ENCODE measurements at places on chromosomes 2 and 18. TPM values are rescaled to one million over a fixed set of nuclear protein-coding genes. Genes with fewer than 3 reads are reported as not detected.

GRCh38 chr2:120434492-120435308 is 88.8 kb downstream of the INHBB start:
- peaks cover 44% of the 10 kb centered on the region for H3K27me3 ChIP-seq
- H3K4me1 ChIP-seq = peaks cover 18% of the 10 kb centered on the region
- H3K4me3 ChIP-seq = peak overlapping the region; percentile 29
- H3K27ac ChIP-seq = no peak overlapping the region
- DNase-seq = no peak

DNA sequence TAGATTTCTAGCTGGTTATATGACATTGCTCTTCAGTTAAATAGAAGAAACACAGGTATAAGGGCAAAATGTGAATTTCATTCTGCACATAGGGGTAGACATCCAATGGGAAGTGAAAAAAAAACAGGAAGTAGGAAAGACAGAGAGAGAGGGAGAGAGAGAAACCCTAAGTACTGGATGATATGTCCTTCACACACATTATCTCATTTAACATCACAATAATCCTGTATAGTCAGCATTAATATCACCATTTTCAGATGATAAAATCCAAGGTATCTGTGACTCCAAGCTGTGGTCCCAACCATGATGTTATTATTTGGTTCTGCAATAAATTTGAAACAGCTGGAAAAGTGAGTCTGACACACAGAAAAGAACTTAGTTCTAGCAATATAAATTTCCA is 759.9 kb downstream of the SATB2 start:
- DNase-seq = no peak
- no peak overlapping the region for H3K27ac ChIP-seq
- H3K4me3 ChIP-seq = no peak overlapping the region

GRCh38 chr2:159617100-159617499 is 752 bp upstream of the BAZ2B start:
- DNase-seq = no peak
- H3K4me1 ChIP-seq = no peaks in the 10 kb centered on the region
- H3K27ac ChIP-seq = 0 out of 2 replicates have a peak overlapping the region, but pooled peaks have one; percentile 95
- peak overlapping the region; percentile 98 for H3K4me3 ChIP-seq

GRCh38 chr2:138421971-138422335 is 79.6 kb upstream of the SPOPL start:
- no peaks in the 10 kb centered on the region for H3K4me1 ChIP-seq
- no peaks in the 10 kb centered on the region for H3K27me3 ChIP-seq
- H3K36me3 ChIP-seq = no peaks in the 10 kb centered on the region
- DNase-seq = no peak
- H3K27ac ChIP-seq = no peak overlapping the region
- no peak overlapping the region for H3K4me3 ChIP-seq

DNA sequence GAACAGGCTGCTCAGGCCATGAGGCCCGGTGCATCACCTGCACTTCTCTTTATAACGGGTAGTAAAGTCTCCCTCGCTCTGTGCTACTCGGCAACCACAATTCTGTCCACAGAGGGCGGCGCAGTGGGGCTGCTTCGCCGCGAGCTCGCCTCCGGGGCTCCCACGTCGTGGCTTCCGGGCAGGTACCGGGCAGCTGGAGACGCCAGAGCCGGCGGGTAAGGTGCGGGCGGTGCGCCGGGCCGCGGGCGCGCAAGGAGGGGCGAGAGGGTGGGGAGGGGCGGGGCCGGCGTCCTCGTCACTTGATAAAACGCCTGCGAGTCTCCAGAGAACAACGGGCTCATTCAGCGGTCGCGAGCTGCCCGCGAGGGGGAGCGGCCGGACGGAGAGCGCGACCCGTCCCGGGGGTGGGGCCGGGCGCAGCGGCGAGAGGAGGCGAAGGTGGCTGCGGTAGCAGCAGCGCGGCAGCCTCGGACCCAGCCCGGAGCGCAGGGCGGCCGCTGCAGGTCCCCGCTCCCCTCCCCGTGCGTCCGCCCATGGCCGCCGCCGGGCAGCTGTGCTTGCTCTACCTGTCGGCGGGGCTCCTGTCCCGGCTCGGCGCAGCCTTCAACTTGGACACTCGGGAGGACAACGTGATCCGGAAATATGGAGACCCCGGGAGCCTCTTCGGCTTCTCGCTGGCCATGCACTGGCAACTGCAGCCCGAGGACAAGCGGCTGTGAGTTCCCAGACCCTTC is at the start of gene ITGA6:
ITGA6 (plus strand) TSS at position 331 of the 734 bp plus-strand sequence.
- H3K36me3 ChIP-seq = no peaks in the 10 kb centered on the region
- H3K27ac ChIP-seq = peak within 1 kb of the TSS; percentile 70
- H3K27me3 ChIP-seq = peaks cover 2% of the 10 kb centered on the region
- DNase-seq = peak; percentile 82
- peak within 1 kb of the TSS; percentile 83 for H3K4me3 ChIP-seq

DNA sequence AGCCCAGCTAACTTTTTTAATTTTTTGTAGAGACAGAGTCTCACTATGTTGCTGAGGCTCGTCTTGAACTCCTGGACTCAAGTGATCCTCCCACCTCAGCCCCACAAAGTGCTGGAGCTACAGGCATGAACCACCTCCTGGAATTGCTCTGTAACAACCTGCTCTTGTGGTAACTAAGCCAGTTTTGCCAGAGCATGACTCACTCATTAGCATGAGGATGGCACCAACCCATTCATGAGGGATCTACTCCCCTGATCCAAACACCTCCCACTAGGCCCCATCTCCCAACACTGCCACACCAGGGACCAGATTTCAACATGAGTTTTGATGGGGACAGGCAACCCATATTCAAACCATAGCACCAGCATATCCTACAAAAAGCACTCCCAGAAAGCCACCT is 348.9 kb upstream of the RAB12 start:
- no peaks in the 10 kb centered on the region for H3K27me3 ChIP-seq
- H3K36me3 ChIP-seq = no peaks in the 10 kb centered on the region
- no peak overlapping the region for H3K27ac ChIP-seq
- no peaks in the 10 kb centered on the region for H3K4me1 ChIP-seq
- no peak overlapping the region for H3K4me3 ChIP-seq
- DNase-seq = no peak

DNA sequence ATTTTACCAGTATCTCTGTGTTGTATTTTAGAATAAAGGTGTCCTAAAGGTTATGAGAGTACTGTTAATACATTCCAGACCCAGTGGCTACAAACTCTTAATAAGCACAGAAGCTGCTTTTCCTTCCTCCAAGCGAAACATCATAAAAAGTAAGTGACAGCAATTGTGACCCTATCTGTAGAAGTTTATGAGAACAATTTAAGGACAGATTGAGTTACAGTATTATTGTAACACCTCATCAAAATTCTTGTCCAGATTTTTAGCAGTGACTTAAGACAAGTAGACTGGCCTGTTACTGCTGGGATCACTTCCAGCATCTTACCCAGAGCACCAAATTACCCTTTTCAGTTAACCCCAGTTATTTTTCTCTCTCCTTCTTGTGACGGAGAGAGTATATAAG is 154.6 kb downstream of the ERBB4 start:
- no peak overlapping the region for H3K27ac ChIP-seq
- no peaks in the 10 kb centered on the region for H3K4me1 ChIP-seq
- no peaks in the 10 kb centered on the region for H3K36me3 ChIP-seq
- H3K4me3 ChIP-seq = no peak overlapping the region

GRCh38 chr18:59952283-59953007 is 52.6 kb downstream of the PMAIP1 start:
- no peaks in the 10 kb centered on the region for H3K36me3 ChIP-seq
- H3K27ac ChIP-seq = no peak overlapping the region
- no peaks in the 10 kb centered on the region for H3K27me3 ChIP-seq
- no peak for DNase-seq
- H3K4me1 ChIP-seq = no peaks in the 10 kb centered on the region
- H3K4me3 ChIP-seq = no peak overlapping the region

DNA sequence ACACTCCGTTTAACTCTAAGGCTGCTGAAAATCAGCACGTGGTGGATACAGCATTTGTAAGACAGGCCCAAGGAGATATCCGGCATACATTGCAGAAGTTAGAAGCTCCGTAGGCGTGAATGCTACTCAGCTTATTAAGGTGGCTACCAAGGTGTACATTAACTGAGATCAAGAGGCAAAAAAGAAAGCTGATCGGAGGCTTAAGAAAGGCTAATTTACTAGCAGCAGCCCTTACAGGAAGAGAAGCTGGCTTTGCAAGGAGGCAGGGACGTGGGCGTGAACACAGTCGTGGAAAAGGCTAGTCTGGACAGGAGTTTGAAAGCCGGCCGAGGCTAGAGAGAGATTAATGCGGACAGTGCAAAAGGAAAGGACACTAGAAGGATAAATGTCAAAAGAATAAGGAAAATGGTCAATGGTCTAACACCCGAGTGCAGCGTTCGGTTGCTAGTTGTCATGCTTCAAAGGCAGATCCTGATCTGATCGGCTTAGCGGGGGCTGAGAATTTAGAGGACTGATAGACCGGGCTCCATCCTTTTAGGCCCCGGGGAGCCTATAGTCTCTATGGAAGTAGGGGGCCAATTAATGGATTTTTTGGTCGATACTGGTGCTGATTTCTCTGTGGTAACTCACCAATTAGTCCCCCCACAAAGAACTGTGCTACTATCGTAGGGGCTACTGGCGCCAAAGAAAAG is 45.6 kb upstream of the SELENOI start:
- H3K4me1 ChIP-seq = peaks cover 11% of the 10 kb centered on the region
- H3K27me3 ChIP-seq = no peaks in the 10 kb centered on the region
- no peaks in the 10 kb centered on the region for H3K36me3 ChIP-seq
- DNase-seq = no peak
- peak overlapping the region; percentile 24 for H3K4me3 ChIP-seq

DNA sequence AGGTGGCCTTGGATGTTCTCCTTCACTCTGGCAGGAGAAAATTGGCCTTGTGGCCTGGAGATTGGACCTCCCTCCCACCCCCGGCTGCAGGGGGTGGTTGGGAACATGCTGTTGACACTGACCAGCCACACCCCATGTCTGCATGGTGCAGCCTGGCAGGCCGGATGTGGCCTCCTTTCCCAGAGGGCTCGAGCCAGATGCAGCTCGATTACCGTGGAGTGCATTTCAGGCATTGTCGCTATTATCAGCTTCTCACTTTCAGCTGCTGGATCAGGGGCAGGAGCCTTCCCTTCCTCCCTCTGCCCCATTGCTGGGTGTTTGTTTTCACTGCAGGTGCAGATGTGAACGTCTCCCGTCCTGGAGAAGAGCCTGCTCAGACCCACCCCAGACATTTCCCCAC is 211.0 kb upstream of the SIX2 start:
- no peaks in the 10 kb centered on the region for H3K4me1 ChIP-seq
- H3K4me3 ChIP-seq = no peak overlapping the region
- DNase-seq = no peak
- H3K27me3 ChIP-seq = no peaks in the 10 kb centered on the region
- H3K27ac ChIP-seq = no peak overlapping the region

GRCh38 chr2:118322406-118322805 is 234.1 kb downstream of the INSIG2 start:
- H3K27me3 ChIP-seq = no peaks in the 10 kb centered on the region
- peaks cover 24% of the 10 kb centered on the region for H3K4me1 ChIP-seq

GRCh38 chr2:180905461-180905860 is 74.9 kb upstream of the UBE2E3 start:
- no peak overlapping the region for H3K27ac ChIP-seq
- H3K36me3 ChIP-seq = no peaks in the 10 kb centered on the region
- DNase-seq = no peak

DNA sequence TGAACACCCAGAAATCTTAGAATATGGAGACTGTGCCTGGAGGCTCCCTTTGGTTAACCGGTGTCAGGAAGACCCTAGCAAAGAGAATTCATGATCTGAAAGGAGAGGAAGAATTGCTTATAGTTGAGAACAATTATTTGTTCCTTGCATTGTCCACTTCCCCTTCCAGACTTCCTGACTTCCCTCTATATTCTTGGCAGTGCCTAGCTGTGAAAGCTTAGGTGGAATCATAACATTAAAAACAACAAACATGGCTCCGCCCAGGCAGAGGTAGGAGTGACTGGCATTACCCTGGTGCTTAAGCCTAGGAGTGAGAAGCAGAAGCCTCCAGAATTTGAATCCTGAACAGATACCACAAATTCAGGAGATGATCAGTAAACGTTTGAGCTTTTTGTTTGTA is 1.9 kb downstream of the TTL start:
- H3K4me3 ChIP-seq = no peak overlapping the region
- H3K27ac ChIP-seq = no peak overlapping the region
- H3K27me3 ChIP-seq = no peaks in the 10 kb centered on the region
- H3K4me1 ChIP-seq = no peaks in the 10 kb centered on the region
- no peaks in the 10 kb centered on the region for H3K36me3 ChIP-seq

DNA sequence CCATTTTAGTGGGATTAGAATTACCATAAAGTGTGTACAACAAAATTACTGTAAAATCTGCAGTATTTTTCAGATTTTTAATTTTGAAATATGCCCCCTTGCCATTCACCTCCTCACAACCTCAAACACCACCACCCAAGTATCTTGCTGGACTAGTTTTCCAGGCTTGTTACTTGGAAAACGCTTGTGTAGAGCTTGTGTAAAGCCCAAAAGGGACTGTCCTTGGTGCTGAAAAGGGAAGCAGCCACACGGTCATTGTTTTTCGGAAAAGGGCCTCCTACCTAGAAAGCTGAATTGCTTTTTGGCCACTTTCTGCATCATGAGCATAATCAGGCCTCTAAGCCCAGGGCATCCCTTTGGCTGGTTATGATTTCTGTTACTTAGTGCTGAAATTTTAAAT is 563.4 kb downstream of the LRRTM4 start:
- no peaks in the 10 kb centered on the region for H3K27me3 ChIP-seq
- DNase-seq = peak; percentile 53
- no peaks in the 10 kb centered on the region for H3K36me3 ChIP-seq
- H3K27ac ChIP-seq = no peak overlapping the region

- no peak for DNase-seq
- H3K4me1 ChIP-seq = peaks cover 5% of the 10 kb centered on the region
- H3K27me3 ChIP-seq = no peaks in the 10 kb centered on the region
Observed at GRCh38 chr2:168430431-168430830, 25.6 kb upstream of the CERS6 start.

- no peak overlapping the region for H3K27ac ChIP-seq
- H3K4me3 ChIP-seq = no peak overlapping the region
- H3K36me3 ChIP-seq = no peaks in the 10 kb centered on the region
- no peak for DNase-seq
- no peaks in the 10 kb centered on the region for H3K4me1 ChIP-seq
Observed at GRCh38 chr2:24509425-24509824, 18.4 kb downstream of the NCOA1 start.

Gene GAREM1
- total RNA-seq = 9.2 TPM

Gene CENPA
- total RNA-seq = 30.9 TPM

Gene ANKRD30BL
- not detected for total RNA-seq

Gene SERPINB3
- 0.17 TPM for total RNA-seq
